ENCODE measurements at places on chromosomes 7 and 10.

GRCh38 chr10:130226012-130226411 lies 89.8 kb downstream of the GLRX3 start:
- DNase-seq, result no peak

DNA sequence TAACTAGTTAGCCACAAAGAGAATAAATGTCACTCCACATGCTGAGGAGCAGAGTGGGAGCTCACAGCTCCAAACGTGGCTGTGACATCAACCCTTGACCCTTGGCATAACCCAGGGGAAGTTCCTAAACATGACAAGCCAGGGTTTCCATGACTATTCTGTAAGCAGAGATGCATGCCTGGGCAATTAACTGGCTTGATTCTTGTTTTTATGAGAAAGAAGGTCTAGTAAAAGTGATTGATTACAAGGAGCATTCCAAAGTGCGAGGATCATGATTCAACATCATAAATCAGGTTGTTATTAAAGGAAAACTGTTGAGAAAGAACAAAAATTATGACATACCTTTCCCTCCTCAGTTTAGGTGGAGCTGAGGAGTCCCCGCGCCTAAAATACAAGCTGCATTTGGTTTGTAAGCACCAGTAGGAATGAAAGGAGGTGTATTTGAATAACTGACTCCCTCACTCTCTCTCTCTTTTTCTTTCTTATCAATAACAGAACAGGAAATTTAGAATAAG lies 108.4 kb downstream of the SFMBT2 start:
- no peak for DNase-seq

DNA sequence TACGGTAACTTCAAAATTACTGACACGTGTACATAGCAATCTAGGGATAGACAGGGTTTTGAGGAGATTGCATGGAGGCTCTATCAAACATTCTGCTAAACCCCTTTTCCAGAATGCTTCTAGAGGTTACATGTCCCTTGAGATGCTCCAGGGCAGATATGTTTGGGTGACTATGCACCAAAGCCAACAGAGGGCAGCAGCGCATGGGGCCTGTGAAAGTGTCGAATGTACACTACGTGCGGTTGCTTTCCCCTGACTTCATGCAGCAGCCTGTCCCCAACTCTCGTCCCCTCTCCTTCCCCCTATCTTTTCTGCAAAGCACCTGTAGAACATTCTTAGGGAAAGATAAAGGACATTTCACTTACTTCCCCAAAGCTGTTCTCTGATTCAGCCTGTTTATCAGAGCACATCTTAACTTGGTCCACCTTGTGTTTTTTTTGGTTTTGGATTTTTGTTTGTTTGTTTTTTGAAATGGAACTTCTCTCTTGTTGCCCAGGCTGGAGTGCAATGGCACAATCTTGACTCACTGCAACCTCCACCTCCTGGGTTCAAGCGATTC lies 90.2 kb downstream of the UBE3C start:
- no peak for DNase-seq

GRCh38 chr7:33196221-33196620 lies 66.9 kb downstream of the BBS9 start:
- DNase-seq, result no peak

GRCh38 chr10:129953119-129954051 lies 10.7 kb downstream of the EBF3 start:
- no peak for DNase-seq

- DNase-seq, result no peak
Measured at GRCh38 chr7:116734710-116735109, 62.7 kb downstream of the MET start.

- no peak for DNase-seq
Measured at GRCh38 chr7:123645516-123645915, 10.2 kb upstream of the LMOD2 start.

DNA sequence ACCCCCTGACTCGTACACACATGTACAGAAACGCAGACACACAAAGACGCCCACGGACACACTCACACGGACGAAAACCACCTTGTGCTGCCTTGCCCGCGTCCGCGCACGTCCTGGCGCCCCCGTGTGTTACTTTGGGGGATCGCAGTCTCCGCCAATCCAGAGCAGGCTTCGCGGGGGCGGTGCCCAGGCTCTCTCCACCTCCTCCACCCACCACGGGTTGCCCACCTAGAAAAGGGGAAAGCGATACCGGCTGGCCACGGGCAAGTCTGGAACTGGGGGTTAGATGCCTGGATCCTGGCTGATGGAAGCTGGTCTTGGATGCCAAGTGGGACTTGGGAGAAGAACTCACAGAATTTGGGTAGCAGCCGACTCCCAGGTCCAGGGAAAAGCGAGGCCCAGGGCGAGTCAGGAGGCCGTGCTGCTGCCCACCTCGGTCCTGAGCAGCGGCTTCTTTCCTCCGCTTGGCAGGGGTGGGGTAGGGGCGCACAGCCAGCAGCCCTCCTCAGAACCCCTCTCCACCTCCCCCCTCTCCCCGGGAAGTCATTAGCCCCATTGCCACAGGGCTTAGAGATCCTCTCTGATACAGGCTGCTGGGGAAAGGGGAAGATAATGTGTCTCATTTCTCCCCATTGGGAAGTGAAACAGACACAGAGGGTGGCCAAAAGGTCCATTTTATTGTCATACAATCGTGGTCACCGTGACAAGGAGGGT lies 4.6 kb upstream of the VGF start:
- peak; percentile 76 for DNase-seq

DNA sequence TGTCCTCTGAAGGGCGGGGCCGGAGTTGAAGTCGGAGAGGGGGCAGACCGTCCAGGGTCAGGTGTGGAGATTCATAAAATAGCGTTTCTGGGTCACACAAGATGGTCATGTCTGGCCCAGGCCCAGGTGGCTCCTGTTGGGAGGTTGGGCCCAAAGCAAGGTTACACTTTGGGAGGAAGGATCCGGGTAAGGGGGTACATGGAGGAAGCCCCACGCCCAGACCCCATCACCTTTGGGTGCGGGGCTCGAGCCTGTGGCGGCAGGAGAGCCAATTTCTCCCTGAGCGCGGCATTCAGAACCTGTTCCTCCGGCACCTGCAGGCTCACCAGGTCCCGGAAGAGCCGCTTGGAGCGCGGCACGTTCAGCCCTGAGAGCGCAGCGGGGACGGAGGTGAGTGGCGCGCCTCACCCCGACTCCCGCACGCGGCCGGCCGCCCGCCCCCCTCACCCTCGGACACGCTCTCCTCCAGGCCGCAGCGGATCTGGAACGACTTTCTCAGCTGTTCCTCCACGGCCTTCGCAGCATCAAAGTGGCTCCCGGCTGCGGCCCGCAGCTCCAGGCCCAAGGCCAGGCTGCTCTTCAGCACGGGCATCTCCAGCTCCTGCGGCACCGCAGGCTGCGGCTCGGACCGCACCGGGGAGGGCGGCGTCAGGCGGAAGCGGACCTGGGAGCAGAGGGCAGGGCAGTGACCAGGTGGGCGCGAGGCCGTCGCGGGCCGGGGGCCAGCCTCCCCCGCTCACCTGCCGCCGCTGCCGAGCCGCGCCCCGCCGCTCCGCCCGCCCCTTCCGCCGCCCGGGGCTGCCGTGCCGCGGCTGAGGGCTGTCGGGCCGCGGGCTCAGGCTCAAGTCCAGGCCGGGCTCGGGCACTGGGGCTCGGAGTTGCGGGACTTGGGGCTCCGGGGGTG lies 644 bp downstream of the PPP1R35 start:
- DNase-seq, result no peak

DNA sequence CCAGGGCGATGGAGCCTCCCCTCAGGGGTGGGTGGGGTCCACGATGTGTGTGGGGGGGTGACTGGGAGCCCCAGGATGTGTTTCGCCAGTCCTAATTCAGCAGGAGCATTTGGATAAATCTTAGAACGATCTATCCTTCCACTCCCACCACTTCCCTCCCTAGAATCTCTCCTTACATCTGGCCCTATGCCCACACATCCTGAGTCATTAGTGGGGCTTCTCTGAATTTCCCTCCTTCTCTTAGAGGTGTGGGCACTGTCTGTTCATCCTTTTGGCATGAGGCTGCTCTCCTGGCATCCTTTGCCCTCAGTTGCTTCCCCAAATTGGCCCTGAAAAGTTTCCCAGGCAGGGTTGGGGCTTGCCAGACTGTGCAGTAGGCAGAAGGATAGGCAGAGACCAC lies 1.6 kb downstream of the GHRHR start:
- no peak for DNase-seq

DNA sequence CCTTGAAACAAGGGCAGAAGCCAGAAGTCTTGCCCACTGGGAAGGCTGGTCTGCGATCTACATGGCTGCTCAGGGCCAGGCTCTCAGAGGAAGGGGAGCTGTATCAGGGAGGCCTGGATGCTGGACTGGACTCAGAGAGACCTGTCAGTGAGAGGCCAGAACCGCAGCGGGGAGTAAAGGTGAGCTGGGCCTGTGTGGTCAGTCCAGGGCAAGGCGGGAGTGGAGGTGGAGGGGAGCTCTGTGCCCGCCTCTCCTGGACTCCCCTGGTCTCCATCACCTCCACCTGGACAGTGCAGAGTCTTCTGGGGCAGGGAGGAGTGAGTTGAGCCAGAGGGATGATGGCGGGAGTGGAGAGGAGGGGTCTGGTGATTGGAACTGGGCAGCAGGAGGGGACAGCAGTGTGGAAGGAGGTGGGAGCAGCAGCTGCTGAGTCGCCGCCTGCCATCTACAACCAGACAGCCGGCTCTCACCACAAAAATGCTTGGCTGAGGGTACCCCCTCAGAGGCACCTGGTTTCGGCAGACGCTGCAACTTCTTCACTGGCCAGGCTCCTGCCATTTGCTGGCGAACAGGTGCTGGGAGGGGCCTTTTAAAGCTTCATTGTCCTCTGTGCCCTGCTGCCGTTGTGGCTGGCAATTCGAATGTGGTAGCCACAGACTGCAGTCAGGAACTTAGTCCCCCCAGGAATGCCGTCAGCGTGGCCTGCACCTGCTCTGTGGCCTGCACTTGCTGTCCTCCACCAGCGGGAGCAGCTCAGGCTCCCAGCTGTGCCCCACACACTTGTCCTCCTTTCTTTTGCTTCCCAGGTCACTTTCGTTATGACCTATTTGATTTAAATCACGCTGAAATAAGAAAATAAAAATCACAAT lies 3.5 kb downstream of the RASSF4 start:
- DNase-seq, result no peak

GRCh38 chr10:89695307-89695706 lies 6.1 kb upstream of the KIF20B start:
- DNase-seq, result no peak

DNA sequence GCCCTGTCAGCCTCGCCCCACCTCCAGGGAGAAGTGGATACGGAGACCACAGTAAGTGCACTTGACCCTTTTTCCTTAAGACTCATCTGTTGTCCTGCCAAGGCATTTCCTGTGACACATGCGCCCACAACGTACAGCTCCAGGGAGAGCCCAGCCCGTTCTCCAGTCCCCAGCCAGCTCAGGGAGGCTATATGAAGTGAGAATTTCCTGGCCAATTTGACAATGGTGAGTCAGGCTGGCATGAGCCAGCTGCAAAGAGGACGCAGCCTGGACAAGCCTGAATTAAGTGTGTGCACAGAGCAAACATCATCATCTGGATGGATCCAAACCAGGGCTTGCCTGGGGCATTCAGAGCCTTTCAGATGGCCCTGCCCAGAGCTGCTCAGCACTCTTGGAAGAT lies 244.8 kb downstream of the KCNMA1 start:
- DNase-seq, result no peak

- no peak for DNase-seq
Measured at GRCh38 chr7:28623105-28623730, 210.9 kb downstream of the CREB5 start.

- no peak for DNase-seq
Measured at GRCh38 chr10:47008769-47009168, 97.5 kb downstream of the PTPN20 start.

- DNase-seq, result no peak
Measured at GRCh38 chr7:93856323-93856722, 34.2 kb downstream of the TFPI2 start.

DNA sequence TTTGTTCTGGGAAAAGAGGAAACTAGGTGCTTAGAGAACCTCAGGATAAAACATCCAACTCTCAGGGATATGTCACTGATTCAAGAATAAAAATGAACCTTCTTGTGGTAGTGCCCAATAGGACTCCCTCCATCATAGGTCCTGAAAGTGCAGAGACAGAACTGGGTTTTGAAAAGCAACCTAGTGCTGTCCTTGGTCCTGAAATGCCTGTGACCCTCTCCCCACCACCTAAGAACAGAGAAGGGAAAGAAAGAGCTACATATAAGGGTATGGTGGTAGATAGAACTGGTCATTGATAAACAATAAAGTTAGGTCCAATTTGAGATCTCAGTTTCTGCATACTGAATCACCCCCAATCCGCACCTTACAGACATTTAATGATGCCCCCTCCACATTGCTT lies 953.3 kb downstream of the XPNPEP1 start:
- DNase-seq, result no peak

- DNase-seq, result no peak
Measured at GRCh38 chr7:28165261-28165660, 15.3 kb downstream of the JAZF1 start.

DNA sequence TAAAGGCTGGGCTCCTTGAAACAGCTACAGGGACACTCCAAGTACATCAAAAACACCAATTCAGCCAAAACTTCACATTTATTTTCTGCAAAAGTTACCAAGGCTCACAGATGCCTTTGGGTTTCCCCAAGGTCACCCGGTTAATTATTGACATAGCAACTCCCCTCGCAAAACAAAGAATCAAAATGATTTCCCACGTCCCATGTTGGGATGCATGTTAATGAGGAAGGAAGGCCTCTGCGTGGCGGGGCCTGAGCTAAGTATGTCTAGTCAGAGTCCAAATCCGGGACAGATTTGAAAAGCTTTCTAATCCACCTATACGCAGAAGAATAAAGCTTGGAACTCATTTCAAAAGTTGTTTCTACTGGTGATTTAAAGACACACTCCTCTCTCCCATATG lies 535 bp upstream of the TMEM72 start:
- no peak for DNase-seq

DNA sequence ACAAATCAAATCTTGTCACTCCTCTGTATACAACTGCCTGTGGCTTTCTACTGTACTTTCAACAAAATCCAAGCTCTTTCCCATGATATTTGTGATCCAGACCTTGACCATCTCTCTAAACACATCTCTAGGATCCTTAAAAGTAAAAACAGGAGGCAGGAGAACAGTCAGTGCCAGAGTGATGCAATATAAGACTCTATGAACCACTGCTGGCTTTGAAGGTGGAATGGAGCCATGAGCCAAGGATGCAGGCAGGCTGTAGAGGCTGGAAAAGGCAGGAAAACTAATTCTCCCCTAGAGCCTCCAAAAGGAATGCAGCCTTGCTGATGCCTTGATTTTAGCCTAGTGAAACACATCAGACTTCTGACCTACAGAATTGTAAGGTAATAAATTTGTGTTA lies 45.5 kb upstream of the LRRN3 start:
- DNase-seq, result no peak

GRCh38 chr10:74024600-74024999 lies 26.7 kb downstream of the VCL start:
- DNase-seq, result no peak

GRCh38 chr10:120945801-120946302 lies 94.7 kb downstream of the WDR11 start:
- no peak for DNase-seq

DNA sequence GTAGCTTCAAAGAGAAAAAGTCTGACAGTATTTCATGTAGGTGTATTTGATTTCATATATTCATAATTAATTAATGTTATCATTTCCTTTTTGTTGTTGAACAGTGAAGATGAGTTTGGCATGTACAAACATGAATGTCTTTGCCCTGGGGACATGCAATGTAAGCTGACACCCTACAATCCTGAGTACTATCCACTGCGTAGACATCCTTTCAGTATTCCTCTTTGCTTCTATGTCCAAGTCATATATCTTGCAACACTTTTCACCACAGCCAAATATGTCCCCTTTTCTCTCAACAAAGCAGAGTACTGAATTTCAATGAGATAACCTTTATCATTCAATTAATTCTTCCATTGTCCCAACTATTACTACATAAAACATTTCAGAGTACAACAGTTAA lies 93.6 kb downstream of the GPR37 start:
- no peak for DNase-seq
